B cell (primary cell): ENCODE measurements at places on chromosomes 2 and 18. TPM values are rescaled to one million over a fixed set of nuclear protein-coding genes. Genes with fewer than 3 reads are reported as not detected.

- no peak for DNase-seq
Observed at GRCh38 chr2:64018701-64019082, 536 bp downstream of the VPS54 start.

- DNase-seq, result no peak
Observed at GRCh38 chr2:189285349-189285748, 105.8 kb upstream of the COL5A2 start.

DNA sequence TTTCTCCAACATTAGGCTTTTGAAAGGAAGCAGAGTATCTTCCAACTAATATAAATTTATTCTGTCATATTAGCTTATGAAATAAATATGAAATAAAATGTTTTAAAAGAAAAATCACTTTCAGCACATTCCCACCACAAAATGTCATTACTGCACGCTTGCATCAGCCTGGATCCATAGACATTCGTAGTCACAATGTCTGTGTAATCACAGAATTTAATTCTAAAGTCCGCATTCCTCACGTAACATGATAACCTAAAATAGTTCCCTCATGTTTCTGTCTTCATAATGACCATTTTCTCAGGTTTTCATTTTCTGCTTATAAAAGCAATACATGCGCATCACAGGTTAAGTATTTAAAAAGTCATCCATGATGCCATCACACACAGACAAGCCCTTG is 47.1 kb downstream of the HDAC4 start:
- DNase-seq, result no peak

DNA sequence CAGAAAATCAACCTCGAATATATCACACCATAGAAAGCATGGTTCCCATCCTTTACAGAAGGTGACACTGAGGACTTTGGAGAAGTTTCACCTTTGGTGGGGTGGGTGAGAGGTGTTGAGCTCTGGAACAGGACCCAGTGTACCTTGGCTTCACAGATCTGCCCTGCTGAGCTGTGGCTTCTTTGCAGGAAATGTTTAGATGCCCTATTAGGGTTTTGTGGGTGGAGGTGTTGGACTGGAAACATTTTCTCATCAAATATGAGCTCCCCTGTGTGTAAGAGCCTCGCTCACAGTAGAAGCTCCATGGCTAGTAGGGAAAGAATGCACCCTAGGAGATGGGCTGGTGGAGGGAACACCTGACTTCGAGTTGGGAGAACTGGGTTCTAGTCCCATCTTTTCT is 55.6 kb downstream of the RPL37A start:
- no peak for DNase-seq

Gene GALNT5
- polyA plus RNA-seq, result not detected in 2 replicates

Gene HOXD12
- polyA plus RNA-seq, result not detected in 2 replicates

Gene KLHL41
- 0.03 TPM in 1 of 2 replicates, not detected in the other for polyA plus RNA-seq
